ENCODE measurements at places on chromosomes 13 and 19.

GRCh38 chr19:52520013-52520412, 7.5 kb upstream of the ZNF808 start:
- no peak for DNase-seq

DNA sequence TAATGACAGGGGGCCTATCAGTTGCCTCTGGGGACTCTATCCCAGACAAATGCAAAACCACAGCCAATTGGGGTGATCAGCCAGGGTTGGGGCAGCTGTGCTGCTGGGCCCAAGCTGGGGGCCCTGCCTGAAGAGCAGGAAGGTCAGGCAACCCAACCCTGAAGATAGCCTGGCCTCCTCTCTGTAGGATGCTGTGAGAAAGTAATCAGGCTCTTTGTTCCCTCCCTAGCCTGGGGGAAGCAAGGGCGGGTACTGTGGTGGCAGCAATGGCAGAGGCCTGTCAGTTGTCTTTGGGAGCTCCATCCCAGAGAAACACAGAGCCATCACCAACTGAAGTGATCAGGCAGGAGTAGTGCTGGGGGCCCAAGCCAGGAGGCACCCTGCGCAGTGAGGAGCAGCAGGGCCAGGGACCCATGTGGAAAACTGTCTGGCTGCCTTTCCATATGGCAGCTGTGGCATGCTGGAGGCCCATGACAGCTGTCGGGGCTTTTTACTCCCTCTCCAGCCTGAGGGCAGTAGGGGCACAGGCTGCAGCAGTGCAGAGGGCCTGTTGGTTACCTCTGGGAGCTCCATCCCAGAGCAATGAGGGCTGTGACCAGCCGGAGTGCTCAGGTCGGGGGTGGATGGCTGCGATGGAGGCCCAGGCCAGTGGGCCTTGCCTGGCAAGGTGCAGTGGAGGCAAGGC, 73.6 kb upstream of the ATP12A start:
- no peak for DNase-seq

DNA sequence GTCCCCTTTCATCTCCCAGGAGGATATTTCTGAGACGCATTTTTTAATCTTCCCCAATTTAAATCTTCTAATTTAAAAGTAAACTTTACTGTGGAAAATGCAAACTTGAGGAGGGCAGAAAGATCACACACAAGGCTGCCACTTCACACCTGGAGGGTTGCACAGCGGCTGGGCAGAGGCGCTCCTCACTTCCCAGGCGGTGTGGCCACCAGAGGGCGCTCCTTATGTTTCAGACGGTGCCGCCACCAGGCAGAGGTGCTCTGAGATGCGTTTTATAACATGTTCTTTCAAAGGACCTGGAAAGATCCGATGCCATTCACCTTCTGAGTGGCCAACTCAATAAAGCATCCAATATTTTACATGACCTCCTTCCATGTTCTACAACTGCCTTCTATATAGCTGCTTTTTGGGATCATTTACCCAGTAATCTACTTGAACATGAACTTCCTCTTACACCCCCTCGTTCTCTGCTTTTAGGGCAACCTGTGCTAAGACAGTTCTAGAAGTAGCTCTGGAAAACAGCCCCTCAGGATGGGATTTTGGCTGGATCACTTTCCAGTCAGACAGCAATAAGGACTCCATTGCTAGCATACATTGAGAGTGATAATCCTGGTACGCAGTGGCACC, 14.8 kb upstream of the MTUS2 start:
- peak; percentile 18 for DNase-seq

DNA sequence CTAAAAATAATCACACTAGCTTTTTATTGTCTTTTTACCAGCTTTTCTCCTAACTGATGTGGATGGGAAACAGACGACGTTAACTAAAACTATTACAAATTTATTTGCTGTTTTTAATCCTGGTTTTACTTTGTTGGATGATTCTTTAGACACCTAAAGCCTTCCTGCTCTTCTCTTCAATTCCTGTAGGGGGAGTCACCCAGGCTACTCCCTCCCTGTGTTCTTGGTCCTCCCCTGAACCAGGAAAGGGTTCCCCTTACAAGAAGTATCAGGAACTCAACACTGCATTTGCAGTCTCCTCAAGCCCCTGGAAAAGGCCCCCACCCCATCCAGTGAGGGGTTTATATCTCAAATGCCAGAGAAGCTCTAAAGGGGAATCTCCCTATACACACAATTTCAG, 206.1 kb downstream of the SUCLA2 start:
- no peak for DNase-seq

GRCh38 chr19:3183721-3184641, 1.7 kb upstream of the NCLN start:
- no peak for DNase-seq

GRCh38 chr19:16124953-16125352, 13.3 kb downstream of the RAB8A start:
- DNase-seq = no peak

- DNase-seq = no peak
Observed at GRCh38 chr19:42378225-42379215, 11.6 kb downstream of the CNFN start.

DNA sequence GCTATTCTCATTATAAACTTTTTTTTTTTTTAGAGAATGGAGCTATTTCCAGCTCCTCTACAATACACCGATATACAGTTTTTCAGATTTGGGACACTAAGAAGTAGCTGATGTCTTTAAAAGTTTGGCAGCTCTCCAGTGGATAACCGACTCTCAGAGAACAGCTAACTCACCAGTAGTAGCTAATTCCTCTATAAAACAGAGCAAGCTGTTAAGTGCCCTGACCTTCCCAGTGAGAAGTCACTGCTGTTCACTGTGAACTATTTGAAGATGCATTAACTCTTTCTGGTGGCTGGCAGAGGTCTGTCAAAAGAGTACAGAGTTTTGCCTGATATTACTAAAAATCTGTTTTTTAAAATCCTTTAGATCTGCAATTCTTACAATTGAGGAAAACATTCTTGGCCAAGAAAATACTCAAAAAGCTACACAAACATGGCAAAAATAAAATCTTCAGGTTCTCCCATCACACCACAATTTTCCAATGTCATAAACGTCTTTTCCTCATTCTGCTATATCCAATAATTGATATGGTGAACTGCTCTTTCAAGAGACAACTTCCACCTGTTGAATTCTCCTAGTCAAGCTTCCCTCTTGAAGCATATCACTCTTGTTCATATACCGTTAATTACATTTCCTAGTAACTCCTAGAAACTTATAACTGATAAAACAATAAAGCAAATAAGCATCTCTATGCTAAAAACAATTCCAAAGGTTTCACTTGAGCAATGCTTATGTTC, 44.2 kb downstream of the TBC1D4 start:
- DNase-seq = no peak

DNA sequence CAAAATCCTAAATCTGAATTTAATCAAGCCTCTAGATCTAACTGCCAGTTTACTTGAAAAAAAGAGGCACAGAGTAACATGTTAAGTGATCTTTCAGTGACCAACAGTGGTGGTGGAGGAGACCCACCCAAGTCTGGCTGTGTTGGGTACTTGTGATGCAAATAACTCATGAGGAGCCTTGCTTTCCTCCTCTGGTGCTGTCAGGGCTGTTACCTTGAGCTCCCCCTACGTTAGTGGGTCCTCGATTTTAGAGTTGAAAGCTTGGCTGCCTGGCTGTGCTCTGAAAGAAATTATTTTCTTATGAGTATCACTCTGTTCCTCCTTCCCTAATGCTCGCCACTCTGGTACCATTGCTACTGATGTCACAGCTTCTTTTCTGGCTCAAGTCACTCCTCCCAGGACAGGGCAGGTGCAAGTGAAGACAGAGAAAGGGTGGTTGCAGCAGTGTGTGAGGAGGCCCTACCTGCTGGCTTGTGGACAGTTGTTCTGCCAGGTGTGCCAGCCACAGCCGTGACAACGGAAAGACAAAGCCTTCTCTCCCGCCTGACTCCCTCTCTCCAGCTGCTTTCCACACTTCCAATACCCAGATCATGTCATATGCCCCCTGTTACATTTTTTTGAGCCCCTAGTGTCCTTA, 6.5 kb upstream of the SUPT20H start:
- DNase-seq = no peak

DNA sequence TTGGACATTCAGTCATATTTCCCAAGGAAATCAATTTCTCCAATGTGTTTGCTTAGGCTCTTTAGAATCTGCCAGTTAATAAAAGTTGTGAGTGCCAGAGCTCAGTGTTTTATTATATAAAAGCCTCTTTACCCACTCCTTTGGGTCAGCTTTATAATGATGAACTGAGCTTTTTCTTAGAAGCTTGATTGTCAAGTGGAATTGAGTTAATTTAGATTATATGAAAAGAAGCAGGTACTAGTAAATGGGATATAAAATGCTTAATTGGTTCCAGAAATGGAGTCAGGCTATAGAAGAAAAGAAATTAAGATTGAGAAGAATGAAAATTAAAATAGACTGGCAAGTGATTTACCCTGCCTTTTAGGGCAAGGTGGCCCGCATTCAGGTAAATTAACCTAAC, 363.2 kb downstream of the SLITRK6 start:
- DNase-seq = no peak

DNA sequence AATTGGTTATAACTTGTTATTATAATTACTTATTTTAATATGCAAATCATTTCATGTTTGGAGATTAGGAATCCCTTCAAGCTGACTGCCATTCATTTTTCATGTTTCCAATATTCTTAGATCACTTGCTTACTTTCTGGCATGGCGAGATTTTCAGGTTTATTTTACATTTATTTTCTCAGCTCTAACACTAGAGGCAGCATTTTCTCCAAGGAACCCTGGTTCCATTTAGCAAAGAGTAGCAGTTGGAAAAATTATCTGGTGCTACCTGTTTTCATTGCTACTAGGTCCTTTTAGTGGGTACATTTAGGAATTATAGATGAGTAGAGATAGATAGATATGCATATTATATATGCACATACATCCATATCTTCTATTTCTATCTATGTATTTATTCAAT, 90.9 kb upstream of the TRPC4 start:
- DNase-seq = no peak

GRCh38 chr13:111315347-111315995, 5.0 kb upstream of the TEX29 start:
- DNase-seq = no peak

DNA sequence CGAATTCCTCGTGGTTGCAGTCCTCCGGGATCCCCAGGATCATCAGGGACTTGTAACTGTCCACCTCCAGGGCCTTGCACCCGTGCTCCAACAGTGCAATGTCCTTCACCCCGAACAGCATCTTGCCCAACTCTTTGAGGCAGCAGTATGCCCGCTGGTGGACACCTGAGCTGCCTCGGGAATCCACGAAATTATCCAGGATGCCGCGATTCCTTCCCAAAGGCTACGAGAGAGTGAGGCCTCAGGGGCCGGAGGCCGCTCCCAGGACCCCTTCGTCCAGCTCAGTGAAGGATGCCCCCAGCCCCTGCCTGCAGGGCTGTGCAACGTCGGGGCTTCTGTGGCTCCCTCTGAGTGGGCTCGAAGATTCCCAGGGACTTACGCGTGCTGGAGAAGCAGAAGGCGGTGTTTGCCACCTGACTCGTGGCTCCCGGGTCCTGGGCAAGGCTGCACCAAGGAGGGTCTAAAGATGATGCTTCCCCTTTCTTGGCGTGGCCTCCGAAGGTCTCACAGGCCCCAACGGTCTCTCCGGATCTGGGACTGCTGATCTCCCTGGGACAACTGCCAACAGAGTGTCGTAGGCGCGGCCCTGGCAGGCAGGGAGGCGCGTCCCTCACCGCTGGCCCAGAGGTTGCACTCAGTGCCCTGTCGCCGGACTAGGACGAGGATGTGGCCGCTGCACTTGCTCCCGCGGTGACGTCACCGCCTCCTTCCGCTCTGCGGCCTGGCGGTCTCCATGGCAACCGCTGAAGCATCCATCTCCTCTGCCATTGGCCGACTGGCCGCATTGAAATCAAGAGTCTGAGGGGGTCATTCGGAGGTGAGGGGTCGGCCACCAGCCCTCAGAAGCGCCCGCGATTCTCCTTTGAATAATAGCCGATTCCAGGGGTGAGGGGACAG, at the start of gene PNMA8C:
TSS of gene PNMA8C (minus strand) at position 698 of the 897 bp plus-strand sequence. CDS start at position 121, 577 bp downstream.
- DNase-seq = peak; percentile 27

DNA sequence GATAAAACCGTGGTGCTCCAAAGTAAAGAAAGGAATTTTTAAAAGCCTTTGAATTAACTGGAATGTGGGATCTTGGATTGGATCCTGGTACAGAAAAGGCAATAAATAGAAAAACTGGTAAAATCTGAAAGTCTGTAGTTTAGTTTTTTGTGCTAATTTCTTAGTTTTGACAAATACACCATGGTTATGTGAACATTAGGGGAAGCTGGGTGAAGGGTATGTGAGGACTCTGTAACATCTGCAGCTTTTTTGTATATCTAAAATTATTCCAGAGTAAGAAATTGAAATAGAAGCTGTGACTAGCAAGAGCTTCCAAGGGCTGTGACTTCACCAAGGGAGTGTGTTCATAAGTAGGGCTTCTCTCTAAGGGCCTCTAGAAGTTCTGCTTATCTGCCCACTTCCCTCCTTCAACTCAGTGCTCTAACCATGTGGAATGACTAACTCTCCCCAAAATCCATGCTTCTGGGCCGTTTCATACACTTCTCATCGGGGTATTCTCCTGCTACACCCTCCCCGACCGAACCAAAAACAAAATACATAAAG, 26.5 kb downstream of the ARHGAP35 start:
- no peak for DNase-seq

DNA sequence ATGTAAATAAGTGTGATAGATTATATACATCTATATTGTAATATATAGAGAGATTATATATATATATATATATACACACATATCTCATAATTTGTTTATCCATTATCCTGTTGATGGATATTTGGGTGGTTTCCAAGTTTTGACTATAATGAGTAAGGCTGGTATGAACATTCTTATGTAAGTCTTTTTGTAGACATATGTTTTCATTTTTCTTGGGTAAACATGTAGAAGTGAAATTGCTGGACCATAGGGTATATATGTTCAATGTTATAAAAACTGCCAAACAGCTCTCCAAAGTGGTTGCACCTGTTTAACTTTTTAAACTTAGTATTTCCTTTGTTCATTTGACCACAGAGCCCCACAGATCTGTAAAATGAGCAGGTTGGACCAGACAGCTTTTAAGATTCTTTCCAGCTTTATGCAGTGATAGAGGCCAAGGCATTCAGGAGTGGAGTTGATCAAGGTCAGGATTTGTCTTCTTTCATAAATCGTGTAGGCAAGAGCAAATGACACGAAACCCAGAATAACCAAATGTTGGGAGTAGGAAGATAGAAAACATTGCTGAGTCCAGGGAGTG, 21.7 kb upstream of the KATNAL1 start:
- DNase-seq = no peak

DNA sequence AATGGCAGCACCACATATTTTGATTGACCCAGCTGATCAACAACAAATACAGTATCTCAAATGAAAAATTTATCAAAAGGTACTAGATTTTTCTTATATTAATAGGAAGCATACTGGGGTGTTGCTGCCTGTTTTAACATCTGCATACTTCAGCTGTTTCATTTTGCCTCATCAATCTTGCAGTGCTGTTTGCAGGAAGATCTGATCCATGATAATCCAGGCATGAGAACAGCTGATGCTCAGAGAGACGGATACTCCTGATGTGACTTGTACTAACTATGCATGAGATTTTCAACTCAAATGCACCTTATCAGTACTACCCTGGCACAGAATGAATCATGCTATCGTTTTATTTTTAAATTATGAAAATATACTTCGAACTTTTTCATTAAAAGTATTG, 2136.8 kb downstream of the PCDH9 start:
- no peak for DNase-seq

Measured in stimulated activated CD4-positive, alpha-beta T cell treated with anti-CD3 and anti-CD28 coated beads, Interleukin-12 subunit alpha, Interleukin-12 subunit beta, amount 100 ng/mL, for 4 hours (primary cell).